ENCODE measurements at places on chromosomes 6 and 20. TPM values are rescaled to one million over a fixed set of nuclear protein-coding genes. Genes with fewer than 3 reads are reported as not detected.

The AGPAT4 gene
- 6.4 TPM for total RNA-seq

The TREML2 gene
- not detected for total RNA-seq

The ADAM33 gene
- 18.7 TPM for total RNA-seq

The CST4 gene
- total RNA-seq = not detected

The SLC35D3 gene
- total RNA-seq = not detected

The PSMG4 gene
- total RNA-seq = 27.9 TPM

The BCL2L1 gene
- 66.0 TPM for total RNA-seq

The TBXT gene
- total RNA-seq = not detected

The TRIM15 gene
- not detected for total RNA-seq

The FGD2 gene
- not detected for total RNA-seq

The MAS1 gene
- total RNA-seq = under 0.01 TPM

The FAM83D gene
- 2.1 TPM for total RNA-seq

The VEGFA gene
- 390 TPM for total RNA-seq

The C20orf141 gene
- total RNA-seq = not detected

The LAMP5 gene
- total RNA-seq = not detected

The GRIK2 gene
- 9.6 TPM for total RNA-seq

The HSD17B8 gene
- 1.8 TPM for total RNA-seq

The ECI2 gene
- 293 TPM for total RNA-seq

The EYA4 gene
- total RNA-seq = not detected

The MUCL3 gene
- total RNA-seq = not detected

The BMP5 gene
- not detected for total RNA-seq

The IL17F gene
- not detected for total RNA-seq

The FAXC gene
- total RNA-seq = 0.59 TPM

The TSBP1 gene
- not detected for total RNA-seq

The DDR1 gene
- total RNA-seq = 30.9 TPM

The LPA gene
- not detected for total RNA-seq

The LIN28B gene
- total RNA-seq = 0.05 TPM

The LST1 gene
- total RNA-seq = not detected

The LY6G5B gene
- 2.9 TPM for total RNA-seq

The NHLRC1 gene
- 2.1 TPM for total RNA-seq

The FAM83C gene
- not detected for total RNA-seq

The BTBD9 gene
- total RNA-seq = 17.2 TPM

The ZNF311 gene
- total RNA-seq = 1.5 TPM

The SIRPG gene
- not detected for total RNA-seq

The ABT1 gene
- total RNA-seq = 10.4 TPM

The MUC21 gene
- not detected for total RNA-seq

The TRAPPC3L gene
- total RNA-seq = not detected

The FAM184A gene
- total RNA-seq = 0.18 TPM

The SLC16A10 gene
- total RNA-seq = 0.30 TPM

The FOXF2 gene
- total RNA-seq = under 0.01 TPM

The NKAIN4 gene
- not detected for total RNA-seq

The LPIN3 gene
- 7.0 TPM for total RNA-seq

The RAET1L gene
- total RNA-seq = not detected

The SLC17A2 gene
- not detected for total RNA-seq

The TP53TG5 gene
- total RNA-seq = not detected

The THEMIS gene
- not detected for total RNA-seq

The NAA20 gene
- 33.3 TPM for total RNA-seq

The RAMACL gene
- total RNA-seq = 0.74 TPM

The CDH26 gene
- total RNA-seq = 0.09 TPM

The METTL24 gene
- total RNA-seq = not detected

The DEFB132 gene
- not detected for total RNA-seq

The GRM1 gene
- total RNA-seq = not detected

The TMEM74B gene
- not detected for total RNA-seq

The PTK6 gene
- 0.18 TPM for total RNA-seq

The KIFC1 gene
- total RNA-seq = 1.2 TPM

The PTPRK gene
- total RNA-seq = 58.3 TPM

The AVP gene
- not detected for total RNA-seq

The CALHM4 gene
- total RNA-seq = not detected

The UFL1 gene
- 34.4 TPM for total RNA-seq
